ENCODE measurements at places on chromosomes 13 and 19.

DNA sequence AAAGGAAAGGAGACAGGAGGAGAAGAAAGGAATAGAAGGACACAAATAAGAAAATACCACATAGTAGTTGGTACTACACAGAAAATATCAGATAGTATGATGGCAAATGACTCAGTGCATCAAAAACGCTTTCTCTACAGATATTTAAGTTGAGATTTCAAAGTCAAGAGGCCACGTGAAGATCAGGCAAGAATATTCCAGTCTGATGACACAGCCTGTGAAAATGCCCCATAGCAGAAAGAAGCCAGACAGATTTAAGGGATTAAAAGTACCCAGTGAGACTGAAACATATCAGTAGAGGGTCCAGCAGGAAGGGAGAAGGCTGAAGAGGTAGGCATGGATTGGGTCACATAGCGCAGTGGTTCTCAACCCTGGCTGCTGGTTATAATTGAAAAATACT is 113.7 kb downstream of the VWA8 start:
- no peak for DNase-seq

GRCh38 chr19:3862826-3863500 is 5.9 kb downstream of the ZFR2 start:
- DNase-seq, result no peak

DNA sequence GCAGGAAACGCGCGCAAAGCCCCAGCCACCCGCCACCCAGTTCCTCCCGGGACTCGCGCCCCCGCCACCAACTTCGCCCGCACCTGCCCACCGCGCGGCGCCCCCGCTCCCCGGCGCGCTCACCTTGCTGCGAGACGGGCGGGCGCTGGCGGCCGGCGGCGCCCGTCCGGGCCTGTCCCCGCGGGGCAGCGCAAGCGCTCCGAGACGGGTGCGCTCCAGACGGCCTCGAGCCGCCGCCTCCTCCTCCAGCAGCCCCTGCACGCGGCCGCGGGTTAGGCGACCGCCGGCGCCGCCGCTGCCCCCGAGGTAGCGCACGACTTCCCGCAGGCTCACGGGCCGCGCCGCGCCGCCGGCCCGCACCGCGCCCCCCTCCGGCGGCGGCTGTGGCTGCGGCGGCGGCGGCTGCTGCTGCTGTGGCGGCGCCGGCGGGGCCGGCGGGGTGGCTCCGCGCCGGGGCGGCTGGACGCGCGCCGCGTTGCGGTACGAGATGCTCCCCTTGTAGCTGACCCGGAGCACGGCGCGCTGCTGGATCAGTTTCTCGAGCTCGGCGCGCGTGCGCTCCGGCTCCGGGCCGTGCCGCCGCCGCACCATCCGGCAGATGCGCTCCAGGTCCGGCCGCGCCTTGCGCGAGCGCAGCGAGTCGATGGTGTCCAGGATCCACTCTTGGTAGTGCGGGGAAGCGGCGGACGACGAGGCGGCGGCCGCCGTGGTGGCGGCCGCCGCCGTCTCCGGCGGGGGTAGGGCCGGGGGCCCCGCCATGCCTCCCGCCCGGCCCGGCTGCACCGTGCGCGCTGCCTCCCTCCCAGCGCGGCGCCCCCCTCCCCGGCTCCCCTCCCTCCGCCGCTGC is 666 bp downstream of the SAMD1 start:
- peak; percentile 45 for DNase-seq

DNA sequence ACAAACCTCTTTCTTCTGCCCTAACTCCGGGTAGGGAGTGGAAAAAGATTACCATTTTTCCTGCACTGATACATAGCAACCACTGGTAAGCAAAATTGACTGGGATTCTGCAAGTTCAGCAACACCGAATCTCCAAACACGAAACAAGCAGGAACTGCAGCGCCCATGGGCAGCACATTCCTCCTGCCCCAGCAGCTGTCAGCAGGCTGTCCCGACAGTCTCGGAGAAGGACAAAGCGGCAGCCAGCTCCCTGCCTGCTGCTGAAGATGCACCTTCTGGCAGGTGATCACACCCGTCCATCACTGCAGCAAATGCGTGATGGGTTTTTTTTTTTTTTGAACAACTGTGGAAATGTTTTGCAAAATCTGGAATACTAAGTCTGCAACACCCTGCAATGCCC is 6.7 kb downstream of the TMTC4 start:
- no peak for DNase-seq

DNA sequence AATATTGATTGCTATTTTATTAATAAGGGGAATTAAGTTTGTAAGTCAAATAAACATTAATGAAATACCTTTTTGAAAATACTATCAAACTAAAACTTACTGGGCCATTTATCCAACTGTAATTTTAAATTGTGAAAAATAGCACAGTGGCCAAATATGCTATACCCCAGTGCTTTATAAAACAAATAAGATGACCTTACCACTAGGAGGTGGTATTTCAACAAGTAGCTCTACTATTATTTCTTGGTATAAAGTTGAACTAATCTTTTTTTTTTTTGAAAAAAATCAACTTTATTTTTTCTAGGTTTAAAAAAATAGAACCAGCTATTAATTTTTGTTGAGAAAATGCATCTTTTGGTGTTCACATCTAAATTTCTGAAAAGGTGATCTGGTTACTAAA is 14.7 kb downstream of the LACC1 start:
- DNase-seq, result no peak

DNA sequence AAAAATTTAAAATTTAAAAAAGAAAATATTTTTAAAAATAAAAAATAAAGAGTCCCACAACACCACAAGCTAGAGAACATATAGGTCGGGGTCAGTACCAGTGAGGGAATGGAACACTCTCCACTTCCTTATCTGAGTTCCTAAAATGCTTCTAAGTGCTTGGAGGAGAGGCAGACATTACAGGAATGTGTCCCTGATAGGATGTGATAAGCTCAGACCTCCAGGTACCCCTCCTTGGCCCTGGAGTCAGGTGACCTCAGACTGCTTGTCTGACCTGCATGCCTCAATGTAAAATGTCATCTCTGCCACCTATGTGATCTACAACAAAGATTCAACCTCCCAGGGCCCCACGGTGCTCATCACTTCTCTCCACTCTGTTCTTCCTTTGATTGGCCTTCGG is 2.8 kb downstream of the ZNF814 start:
- DNase-seq, result no peak

DNA sequence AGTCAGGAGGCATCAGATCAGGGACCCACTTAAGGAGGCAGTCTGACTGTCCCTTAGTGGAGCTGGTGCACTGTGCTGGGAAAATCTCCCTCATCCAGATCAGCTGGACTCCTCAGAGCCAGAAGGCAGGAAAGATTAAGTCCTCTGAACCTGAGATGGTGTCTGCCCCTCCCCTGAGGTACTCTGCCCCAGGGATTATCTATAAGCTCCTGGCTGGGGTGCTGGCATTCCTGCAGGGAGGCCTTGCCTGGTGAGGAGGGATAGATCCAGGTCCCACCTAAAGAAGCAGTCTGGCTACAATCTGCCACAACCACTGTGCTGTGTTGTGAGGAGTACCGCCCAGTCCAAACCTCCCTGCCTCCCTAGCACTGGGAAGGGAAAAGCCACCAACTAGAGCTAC is 81.2 kb downstream of the NHLRC3 start:
- no peak for DNase-seq

- no peak for DNase-seq
Observed at GRCh38 chr13:102751886-102752285, 21.7 kb downstream of the TEX30 start.

GRCh38 chr13:58767566-58767965 is 1136.0 kb downstream of the PCDH17 start:
- DNase-seq, result no peak

GRCh38 chr13:66225072-66225471 is 1005.1 kb downstream of the PCDH9 start:
- DNase-seq, result no peak

- peak; percentile 84 for DNase-seq
Observed at GRCh38 chr19:4052114-4052992, 14.3 kb downstream of the ZBTB7A start.

DNA sequence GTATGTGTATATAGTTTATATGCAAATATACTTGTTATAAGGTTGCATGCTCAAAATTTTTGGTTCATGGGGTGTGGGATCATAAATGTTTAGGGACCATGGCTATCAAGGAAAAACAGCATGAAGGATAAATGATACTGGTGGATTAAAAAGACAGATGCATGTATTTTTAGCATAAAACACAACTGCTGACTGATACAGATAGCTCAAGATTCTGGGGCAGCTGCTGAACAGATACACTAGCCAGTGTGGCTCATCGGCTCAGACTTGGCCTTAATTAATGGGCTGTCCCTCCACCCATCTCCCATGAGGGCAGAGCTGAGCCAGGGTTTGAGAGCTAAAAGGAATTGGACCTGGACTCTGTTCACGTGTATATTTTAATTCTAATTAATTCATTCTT is 11.4 kb downstream of the ALOX5AP start:
- DNase-seq, result no peak

GRCh38 chr19:49196527-49197240 is 39.1 kb downstream of the TRPM4 start:
- no peak for DNase-seq

- no peak for DNase-seq
Observed at GRCh38 chr13:77093735-77094134, 66.8 kb upstream of the FBXL3 start.

- no peak for DNase-seq
Observed at GRCh38 chr13:89982407-89983095, 1364.9 kb upstream of the MIR17HG start.

- no peak for DNase-seq
Observed at GRCh38 chr13:83691966-83692365, 190.3 kb downstream of the SLITRK1 start.

GRCh38 chr13:91242652-91243051 is 104.8 kb upstream of the MIR17HG start:
- no peak for DNase-seq

DNA sequence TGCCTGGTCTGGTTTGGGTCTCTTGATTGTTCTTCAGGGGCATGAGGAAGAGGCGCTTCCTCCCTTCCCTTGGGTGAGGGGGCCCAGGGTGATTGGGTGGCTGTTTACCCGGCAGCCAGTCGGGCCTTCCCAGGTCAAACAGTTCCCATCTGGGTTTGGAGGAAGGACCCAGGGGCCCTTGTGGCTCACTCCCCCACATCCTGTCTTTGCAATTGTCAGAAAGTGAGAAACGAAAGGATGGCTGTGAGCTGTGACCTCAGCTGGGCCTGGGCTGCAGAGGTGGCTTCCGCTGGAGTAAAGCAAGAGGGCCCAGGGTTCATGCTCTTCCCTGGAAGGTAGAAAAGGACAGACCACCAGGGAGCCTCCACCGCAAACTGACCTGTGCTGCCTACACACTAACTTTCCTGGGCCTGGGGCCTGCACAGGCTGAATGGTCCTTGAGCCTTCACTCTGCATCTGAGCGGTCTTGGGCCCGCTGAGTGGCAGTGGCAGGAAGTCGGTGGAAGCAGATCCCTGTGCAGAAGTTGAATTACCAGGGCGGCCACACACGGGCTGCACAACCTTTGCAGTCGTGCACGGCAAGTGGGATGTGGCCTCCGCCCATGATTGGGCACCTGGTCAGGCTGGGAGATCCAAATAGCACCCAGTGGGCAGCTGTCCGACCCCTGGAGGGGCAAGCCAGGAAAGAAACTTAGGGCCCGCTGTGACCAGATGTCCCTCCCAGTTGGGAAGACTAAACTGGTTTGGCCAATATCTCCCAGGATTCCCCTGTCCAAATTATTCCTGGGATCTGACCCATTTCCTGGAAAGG is 5.3 kb upstream of the CD79A start:
- no peak for DNase-seq

- DNase-seq, result no peak
Observed at GRCh38 chr13:44271473-44271872, 102.2 kb upstream of the SERP2 start.

DNA sequence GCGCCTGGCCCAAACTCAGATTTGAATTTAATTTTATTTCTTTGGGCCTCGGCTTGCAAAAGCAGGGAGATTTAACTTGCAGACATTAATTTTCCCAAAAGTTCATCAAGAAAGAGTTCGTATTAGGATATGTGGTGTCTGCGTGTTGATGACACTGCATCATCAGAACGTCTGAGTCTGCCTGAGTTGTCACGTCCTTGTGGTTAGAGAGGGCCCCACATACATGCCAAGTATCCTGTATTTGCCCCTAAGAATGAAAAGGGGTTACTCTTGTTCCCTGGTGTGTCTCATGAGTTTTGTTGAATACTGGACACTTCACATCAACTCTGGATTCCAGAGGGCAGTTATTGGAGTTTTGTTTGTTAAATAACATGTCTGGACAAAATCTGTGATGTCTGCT is 5.6 kb upstream of the TEX29 start:
- no peak for DNase-seq

- no peak for DNase-seq
Observed at GRCh38 chr13:109655611-109656010, 130.8 kb downstream of the IRS2 start.

DNA sequence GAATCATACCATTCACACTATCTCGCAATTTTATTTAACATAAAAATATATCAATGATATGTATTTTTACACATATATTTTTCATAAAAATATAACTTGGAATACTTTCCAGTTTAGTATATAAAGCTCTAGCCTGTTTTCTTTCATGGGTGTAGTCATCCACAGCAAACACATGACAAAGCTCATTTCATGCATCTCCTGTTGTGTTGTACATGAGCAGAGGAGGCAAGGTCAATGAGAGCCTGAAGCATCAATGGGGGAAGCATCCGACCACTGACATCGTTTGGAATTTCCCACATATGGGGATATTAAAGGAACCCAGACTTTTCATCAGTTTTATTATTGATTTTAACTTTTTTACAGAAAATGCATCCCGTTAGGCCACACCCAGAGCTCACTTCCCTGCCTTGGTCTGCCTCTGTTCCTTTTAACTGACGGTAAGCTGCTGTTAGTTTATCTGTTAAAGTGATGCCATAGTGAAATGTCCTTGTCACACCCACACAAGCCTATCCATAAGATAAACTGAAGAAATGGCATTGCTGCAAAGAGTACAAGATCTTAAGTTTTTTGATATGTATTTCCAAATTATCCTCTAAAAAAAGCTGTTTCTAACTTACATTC is 44.0 kb downstream of the MIPEP start:
- no peak for DNase-seq

DNA sequence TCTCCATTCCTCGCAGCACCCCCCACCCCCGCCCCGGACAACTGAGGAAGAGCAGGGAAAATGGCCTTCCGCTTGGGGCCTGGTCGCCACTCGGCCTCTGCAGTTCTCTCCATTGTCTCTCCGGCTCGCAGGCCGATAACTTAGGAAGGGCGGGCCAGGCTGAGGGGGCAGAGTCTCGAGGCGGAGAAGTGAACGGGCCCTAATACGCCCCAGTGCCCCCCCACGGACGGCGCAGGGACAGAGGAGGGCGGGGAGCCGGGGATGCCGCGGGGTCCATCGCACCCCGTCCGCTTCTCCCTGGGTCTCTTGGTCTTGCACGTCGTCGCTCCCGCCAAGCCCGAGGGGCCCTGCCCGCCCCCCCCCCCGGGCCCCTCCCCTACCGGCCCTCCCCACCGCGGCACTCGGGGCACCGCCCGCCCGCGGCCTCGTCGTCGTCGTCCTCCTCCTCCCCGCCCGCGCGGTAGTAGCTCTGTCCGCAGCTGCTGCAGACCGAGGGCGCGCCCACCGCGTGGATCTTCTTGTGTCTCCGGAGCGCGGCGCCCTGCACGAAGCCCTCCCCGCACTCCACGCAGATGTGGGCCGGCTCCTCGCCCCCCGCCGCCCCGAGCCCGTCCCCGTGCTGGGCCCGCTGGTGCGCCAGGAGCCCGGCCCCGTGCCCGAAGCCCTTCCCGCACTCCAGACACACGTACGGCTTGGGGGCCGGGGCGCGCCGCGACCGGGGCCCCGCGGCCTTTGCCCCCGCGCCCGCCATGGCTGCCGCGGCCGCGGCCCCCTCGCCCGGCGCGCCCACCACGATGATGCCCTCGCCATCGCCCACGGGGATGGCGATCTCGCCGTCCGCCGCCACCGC is 33.2 kb downstream of the ZNF787 start:
- no peak for DNase-seq

- DNase-seq, result no peak
Observed at GRCh38 chr13:76677043-76677442, 209.2 kb downstream of the KCTD12 start.

All from PC-9 (cell line).